Endothelial cell of umbilical vein (primary cell): ENCODE measurements at places on chromosomes 3 and 15.

DNA sequence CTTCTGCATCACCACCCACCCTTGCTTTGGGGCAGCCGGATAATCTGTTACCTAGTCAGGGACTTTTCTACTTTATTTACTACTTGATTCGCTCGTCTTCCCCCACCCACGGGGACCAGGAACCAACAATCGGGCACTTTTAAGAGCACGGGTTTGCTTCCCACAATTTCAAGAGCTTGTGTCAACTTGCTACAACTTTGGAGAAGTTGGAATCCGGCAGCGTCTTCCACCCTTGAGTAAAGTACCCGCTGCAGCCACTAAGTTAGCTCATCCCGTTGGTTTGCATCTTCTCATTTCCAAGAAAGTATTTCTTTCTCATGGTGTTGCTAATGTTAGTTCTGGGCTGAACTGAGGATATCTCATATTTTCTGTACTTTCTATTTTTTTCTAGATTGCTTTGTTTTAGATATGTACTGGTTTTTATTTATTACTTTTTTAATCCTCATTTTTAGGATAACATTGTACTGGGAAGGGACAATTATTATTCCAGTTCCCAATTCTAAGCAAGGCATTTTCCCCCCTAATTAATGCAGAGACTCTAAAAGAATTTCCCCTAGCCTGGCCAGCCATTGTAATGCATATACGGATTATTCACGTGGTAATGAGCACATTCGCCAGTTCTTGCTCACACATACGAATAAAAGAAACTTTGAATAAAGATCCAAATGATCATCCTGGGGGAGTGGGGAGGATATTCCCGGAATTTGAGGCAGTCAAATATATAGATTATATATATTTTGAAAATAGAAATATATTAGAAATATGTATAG lies 4.0 kb downstream of the SOX2 start:
- H3K27me3 ChIP-seq = peaks cover 14% of the 10 kb centered on the region
- DNase-seq = no peak
- H3K36me3 ChIP-seq = no peaks in the 10 kb centered on the region

GRCh38 chr15:62912808-62913207 lies 129.7 kb upstream of the TPM1 start:
- no peaks in the 10 kb centered on the region for H3K36me3 ChIP-seq
- no peaks in the 10 kb centered on the region for H3K27me3 ChIP-seq
- H3K27ac ChIP-seq = no peak overlapping the region
- no peaks in the 10 kb centered on the region for H3K4me1 ChIP-seq

- H3K27me3 ChIP-seq = no peaks in the 10 kb centered on the region
- H3K4me1 ChIP-seq = no peaks in the 10 kb centered on the region
- H3K36me3 ChIP-seq = no peaks in the 10 kb centered on the region
- no peak overlapping the region for H3K4me3 ChIP-seq
Measured at GRCh38 chr3:193418576-193419373, 40.2 kb upstream of the ATP13A5 start.

- H3K4me3 ChIP-seq = no peak overlapping the region
- peaks cover 10% of the 10 kb centered on the region for H3K27me3 ChIP-seq
- DNase-seq = no peak
- H3K4me1 ChIP-seq = no peaks in the 10 kb centered on the region
- no peaks in the 10 kb centered on the region for H3K36me3 ChIP-seq
- H3K27ac ChIP-seq = no peak overlapping the region
Measured at GRCh38 chr3:122969585-122970469, 57.7 kb downstream of the SEMA5B start.

DNA sequence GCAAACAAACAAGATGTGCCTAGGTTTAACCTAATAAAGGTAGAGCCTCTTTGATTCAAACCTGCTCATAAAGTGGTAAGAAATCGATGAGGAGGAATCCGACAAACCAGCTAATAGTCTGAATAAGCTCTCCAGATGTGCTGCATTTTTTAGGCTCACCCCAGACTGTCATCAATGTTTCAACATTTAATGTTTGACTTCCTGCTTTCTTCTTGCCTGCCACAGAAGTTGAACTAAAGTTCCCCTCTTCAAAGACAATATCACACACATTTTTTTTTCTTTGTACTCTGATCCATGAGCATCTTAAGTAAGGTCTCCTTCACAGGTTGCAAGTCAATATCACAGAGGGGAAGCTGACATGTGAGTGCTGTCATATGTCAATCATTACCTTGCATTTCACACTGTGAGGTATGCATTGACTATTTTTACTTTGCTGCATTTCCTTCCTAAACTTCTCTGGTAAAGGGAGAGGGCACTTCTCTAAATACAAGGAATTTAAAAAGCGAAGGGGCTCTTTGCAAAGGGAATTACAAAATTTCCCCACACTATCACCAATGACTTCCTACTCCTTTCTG lies 172.3 kb upstream of the MCTP2 start:
- H3K27ac ChIP-seq = no peak overlapping the region
- H3K4me3 ChIP-seq = no peak overlapping the region
- H3K36me3 ChIP-seq = no peaks in the 10 kb centered on the region
- H3K27me3 ChIP-seq = no peaks in the 10 kb centered on the region

DNA sequence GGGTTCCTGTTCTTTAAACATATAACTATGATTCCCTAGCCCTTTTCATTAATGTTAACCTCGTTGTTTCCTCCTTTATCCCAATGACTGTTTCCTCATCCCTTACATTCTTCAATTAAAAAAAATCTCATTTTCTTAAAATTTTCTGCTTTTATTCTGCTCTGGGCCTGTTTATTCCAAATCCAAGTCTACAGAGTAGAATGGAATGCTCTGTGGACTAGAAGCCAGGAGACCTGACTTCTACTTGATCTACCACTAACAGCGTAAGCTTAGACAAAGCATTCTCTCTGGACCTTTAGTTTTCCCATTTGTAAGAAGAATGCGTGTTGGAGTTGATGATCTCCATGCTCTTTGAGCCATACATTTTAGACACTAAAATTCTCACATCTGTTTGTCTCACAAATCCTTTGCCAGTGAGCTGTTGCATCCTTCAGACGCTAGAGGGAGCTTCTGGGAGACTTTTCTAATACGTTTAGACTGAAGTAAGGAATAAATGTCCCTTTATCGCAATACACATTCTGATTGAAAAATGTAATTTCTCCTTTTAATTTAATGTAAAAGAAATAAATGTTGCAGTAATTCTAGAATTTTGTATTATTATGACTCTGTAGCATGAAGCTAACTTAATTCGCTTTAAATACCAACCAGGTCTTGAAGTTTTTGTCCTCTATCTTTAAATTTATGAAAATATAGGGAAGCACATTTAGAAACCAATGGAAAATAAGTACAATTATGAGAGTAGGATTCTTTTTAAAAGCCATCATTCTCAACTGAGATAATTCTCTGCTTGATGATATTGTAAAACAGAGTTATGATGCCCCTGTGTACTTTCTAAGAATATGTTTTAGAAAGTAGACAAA lies 21.7 kb upstream of the GMNC start:
- H3K4me3 ChIP-seq = no peak overlapping the region
- no peaks in the 10 kb centered on the region for H3K27me3 ChIP-seq
- H3K27ac ChIP-seq = no peak overlapping the region
- no peaks in the 10 kb centered on the region for H3K36me3 ChIP-seq
- H3K4me1 ChIP-seq = no peaks in the 10 kb centered on the region

DNA sequence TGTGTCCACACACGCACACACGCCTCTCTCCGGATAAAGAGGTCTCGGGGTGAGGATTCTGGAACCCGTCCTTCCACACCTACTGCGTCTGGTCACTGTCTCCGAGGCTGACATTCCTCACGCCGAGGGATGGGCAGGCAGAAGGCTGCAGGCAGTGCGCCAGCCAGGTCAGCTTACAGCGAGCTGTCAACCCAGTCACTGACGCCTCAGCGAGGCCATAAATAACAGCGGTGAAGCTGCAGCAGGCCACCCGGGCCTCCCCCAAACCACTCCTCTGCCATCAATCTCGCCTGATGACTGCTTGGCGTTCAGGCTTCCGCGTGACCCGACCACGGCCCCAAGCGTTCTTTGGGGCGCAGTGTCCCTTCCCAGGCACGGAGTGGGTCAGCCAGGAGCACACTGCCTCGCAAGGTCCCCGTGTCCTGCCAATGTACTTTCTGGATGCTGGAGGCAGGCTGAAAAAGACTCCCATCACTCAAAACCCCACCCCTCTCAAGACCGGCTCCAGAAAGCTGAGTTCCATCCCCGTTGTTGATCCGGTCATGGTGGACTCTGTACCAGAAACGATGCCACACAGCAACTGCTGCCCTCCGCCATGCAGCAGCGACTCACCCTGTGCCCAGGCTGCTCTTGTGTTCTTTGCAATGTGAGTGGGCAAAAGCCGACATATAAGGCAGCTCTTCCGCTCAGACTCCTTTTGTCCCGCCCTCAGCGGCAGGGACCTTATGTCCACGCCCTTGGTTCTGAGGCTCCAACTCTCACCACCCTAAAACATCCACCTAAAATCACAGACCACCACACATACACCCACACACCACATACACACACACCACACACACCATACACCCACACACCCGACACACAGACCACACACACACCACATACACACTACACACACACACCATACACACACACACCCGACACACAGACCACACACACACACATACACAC lies 27.1 kb downstream of the CPN2 start:
- no peak overlapping the region for H3K4me3 ChIP-seq
- H3K27ac ChIP-seq = no peak overlapping the region
- no peaks in the 10 kb centered on the region for H3K36me3 ChIP-seq
- H3K4me1 ChIP-seq = no peaks in the 10 kb centered on the region

GRCh38 chr15:52728899-52729298 lies 49.7 kb upstream of the ATOSA start:
- H3K27me3 ChIP-seq = no peaks in the 10 kb centered on the region
- no peaks in the 10 kb centered on the region for H3K36me3 ChIP-seq
- peaks cover 38% of the 10 kb centered on the region for H3K4me1 ChIP-seq
- H3K4me3 ChIP-seq = no peak overlapping the region

- H3K27me3 ChIP-seq = no peaks in the 10 kb centered on the region
- no peak overlapping the region for H3K4me3 ChIP-seq
- no peak overlapping the region for H3K27ac ChIP-seq
Measured at GRCh38 chr3:139827833-139828232, 107.2 kb upstream of the CLSTN2 start.

DNA sequence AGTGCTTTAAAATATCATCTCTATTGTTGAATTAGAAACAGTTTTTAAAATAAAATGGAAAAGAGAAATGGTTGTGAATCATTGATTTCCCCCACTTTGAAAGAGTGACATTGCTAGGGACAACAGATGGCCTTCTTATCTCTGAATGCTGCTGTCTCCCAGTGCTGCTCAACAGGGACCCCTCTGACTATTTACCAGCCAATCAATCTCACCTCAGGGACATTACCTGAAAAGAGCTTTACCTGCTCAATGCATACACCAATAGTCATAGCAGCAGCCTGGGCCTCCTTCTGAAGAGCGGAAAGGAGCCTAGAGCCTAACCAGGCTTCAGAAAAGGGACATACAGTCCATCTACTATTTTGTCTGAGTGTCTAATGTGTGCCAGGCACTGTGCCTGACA lies 162.8 kb downstream of the CGGBP1 start:
- no peak overlapping the region for H3K27ac ChIP-seq
- no peak overlapping the region for H3K4me3 ChIP-seq
- no peaks in the 10 kb centered on the region for H3K4me1 ChIP-seq
- no peak for DNase-seq
